Stimulated activated CD4-positive, alpha-beta T cell treated with anti-CD3 and anti-CD28 coated beads, Interleukin-2, amount 100 ng/mL, for 24 hours (primary cell): ENCODE measurements at places on chromosomes 2 and 18.

GRCh38 chr2:130183512-130184373 is 1.7 kb downstream of the MZT2B start:
- DNase-seq, result no peak

- DNase-seq, result no peak
These were observed 53.2 kb downstream of the ITGA6 start for GRCh38 chr2:172480301-172481218.

GRCh38 chr2:3066831-3067230 is 310.8 kb downstream of the EIPR1 start:
- DNase-seq, result no peak

DNA sequence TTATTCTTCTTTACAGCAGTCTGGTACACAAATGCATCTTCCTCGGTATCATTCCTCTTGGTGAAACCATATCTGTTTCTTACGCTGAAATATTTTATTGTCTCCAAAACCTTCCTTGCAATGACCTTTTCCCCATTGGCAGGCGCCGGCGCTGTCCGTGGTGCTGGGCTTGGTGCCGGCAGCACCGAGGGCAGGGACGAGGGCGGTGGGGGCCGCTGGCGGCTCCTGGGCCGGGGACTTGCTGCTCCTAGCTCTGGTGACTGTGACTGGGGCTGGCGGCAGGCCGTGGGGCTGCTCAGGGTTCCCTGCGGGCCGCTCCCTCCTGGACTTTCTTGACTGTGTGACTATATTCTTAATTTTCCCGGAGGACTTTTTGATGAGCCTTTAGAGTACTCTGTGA is 72.5 kb downstream of the GPR39 start:
- no peak for DNase-seq

DNA sequence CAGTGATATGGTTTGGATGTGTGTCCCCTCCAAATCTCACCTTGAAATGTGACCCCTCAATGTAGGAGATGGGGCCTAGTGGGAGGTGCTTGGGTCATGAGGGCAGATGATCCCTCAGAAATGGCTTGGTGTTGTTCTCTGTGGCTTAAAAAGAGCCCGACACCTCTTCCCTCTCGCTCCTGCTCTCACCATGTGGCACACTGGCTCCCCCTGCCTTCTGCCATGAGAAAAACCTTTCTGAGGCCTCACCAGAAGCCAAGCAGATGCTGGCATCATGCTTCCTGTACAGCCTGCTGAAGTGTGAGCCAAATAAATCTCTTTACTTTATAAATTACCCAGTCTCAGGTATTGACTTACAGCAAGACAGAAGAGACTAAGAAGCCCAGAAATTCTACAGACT is 357.1 kb downstream of the NRXN1 start:
- DNase-seq, result no peak

DNA sequence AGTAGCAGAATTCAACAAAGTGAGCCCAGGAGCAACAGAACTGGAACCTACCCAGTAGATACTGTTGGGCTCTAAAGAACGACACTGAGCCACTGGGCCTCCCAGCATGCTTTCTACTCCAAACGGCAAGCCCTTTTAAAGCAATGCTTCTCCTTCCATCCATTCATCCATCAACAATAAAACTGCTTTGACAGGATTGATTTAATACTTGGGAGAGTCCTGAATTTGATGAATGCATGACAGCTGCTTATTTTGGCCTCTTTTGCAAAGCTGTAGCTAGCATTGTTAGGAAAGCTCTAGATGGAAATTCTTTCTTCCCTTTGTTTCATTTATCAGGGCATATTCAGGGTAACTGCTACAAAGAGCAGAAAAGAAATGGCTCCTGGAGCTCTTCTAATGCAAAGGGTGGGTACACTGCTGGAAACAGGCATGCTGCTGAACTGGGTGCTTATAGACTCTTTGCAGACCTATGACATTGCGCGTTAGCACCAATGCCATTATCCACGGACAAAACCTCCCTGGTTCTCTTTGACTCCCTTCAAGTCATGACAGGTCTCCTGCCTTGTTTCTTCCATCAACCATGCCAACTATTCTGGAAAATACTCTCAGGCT is 138.4 kb upstream of the HNRNPA3 start:
- DNase-seq, result no peak

DNA sequence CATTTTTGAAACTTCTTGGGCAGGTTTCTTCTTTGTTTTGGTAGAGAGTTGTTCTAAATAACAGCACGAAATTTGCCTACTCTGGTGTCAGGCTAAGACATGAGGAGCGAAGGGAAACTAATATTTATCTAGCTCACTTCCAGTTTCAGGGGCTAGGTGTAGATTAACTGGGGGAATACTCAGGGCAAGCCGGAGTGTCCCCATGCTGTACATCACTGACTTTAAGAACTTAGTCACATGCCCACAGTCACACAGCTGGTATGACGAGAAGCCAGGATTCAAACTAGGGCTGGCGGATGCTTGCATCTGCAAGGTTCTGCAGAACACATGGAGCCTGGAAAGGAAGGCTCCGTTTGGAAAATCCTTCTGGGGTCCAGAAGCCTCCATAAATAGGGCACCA is 133.3 kb downstream of the ALPK2 start:
- DNase-seq, result no peak

DNA sequence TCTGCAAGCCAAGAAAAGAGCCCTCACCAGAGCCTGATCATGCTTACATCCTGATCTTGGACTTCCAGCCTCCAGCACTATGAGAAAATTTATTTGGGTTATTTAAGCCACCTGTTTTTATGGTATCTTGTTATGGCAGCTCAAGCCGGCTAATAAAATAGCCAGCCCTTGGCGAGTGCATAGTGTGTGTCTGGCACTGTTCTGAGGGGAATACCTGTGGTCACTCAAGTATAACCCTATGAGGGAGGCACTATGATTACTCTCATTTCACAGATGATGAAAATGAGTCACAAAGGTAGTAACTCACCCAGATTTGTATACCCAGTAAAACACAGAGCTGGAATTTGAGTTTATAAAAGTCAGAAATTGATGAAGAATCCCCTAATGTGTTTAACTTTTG is 556.9 kb upstream of the SETBP1 start:
- no peak for DNase-seq

GRCh38 chr2:168254158-168254935 is 7.0 kb upstream of the STK39 start:
- no peak for DNase-seq

GRCh38 chr2:146229508-146230155 is 1615.2 kb upstream of the ACVR2A start:
- no peak for DNase-seq

- no peak for DNase-seq
These were observed 8.7 kb downstream of the TMEM169 start for GRCh38 chr2:216090369-216090786.

DNA sequence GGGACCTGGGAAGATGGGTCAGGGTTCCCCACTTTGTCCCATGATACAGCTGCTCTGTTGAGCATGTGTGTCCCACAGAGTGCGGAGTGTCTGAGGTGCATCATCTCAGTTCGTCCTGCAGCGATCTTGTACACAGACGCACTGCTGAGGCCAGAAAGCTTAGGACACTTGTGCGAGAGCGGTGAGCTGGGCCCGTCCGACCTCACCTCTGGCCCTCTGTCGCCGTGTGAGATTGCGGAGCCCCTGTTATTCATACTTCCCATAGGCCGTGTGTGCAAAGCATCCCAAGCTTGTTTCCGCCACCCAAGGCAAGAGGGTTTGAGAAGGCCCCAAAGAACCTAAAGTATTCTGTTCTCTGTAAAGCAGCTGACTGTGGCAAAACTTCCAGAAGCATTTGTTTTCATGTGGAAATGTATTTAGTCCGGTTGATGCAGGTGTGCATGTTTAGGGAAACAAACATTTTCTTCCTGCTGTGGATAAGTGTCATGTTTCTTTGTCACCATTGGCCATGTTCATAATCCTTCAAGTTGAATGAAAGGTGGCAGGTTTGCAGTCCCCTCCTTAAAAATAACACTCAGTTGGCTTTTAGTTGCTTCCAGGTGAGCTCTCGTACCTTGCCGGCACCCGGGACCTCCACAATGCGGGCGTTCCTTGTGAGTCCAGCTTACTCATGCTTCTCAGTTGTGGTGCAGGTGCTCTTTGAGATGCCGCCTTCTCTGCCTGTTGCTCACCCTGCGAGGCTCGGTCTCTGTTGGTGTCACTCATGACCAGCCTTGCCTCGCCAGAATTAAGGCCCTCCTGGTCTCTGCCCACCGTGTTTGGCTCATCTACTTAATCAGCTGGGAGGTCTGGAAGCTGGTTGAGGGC is 5.3 kb downstream of the AGAP1 start:
- no peak for DNase-seq

DNA sequence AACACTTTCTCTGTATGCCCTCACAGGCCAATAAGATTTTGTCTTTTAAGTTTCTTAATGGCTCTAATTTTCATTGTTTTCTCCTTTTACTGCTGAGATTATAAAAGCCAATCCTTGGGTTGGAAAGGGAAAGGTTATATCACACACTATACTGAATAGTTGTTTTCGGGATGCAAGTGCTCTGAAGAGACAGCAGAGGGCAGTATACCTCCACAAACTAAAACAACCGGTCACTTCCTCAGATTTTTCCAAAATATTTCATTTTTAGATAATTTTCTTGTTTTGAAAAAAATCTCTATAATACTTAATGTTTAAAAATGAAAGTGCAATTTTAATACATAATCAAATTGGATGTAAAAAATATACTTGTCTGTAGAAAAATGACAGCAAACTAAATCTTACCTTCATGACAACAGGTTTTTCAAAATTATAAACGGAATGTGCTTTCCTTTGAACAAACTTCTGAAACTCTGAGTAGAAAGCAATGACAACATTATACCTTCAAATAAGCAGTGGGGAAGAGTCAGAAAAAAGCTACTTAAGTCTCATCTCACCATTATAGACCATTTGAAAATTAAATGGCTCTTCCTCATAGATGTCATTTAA is 82.7 kb downstream of the ORC4 start:
- no peak for DNase-seq

DNA sequence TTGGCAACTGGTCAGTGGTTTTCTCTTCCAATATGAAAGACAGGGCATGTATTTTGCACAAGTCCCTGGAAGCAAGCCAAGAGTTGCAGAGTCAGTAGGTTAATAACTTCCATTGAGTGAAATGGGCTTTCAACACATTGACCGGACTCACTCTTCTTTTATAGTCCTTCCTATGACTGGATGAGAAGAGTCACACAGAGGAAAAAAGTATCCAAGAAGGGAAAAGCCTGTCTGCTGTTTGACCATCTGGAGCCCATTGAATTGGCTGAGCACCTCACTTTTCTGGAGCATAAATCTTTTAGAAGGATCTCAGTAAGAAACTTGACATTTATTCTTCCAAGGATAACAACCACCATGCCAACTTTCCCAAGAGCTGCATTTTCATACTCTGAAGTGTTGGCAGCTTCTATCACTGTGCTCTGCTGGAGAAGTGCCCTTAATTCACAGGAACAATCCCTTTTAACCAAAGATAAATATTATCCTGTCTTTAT is 45.4 kb downstream of the RASGRP3 start:
- DNase-seq, result no peak
